Stomach (tissue), 19 donors: ENCODE measurements at places on chromosomes 2 and 18. TPM values are rescaled to one million over a fixed set of nuclear protein-coding genes. Genes with fewer than 3 reads are reported as not detected.
A peak's percentile ranks its signal among the peaks of the same experiment; 100 is the strongest.

- no peak for DNase-seq
These were observed 22.0 kb upstream of the HNMT start for GRCh38 chr2:137942037-137942832.

DNA sequence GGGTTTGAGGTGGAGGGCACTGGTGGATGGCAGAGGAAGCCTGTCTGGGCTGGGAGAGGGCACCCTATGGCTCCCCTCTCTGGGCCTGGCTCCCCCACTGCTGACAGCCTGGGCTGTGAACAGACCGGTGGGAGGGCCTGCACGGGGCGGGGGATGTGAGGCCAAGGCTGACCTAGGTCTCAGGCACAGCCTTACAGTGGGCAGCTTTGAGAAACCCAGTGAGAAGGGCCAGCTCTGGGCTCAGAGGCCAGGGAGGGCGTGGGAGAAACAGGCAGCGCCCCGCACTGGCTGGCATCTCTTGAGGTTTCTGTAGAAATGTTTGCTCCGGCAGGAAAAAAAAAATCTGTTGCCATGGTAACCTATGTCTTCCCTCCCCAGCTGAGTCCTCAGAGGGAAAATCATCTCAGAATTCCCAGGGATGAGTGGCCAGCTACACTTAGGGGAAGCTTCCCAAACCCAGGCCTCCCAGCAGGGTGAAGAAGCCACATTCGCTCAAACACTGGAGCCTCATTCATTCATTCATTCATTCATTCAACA is 71.7 kb upstream of the TAF1B start:
- peak; percentile 71 for DNase-seq

SLC39A6 gene
- total RNA-seq, result 5.3 TPM

PLEKHB2 gene
- 64.0 TPM for total RNA-seq

GRCh38 chr18:8254654-8255053 is 354.6 kb upstream of the RAB12 start:
- DNase-seq, result peak; percentile 49
